ENCODE measurements at places on chromosomes 4 and X. TPM values are rescaled to one million over a fixed set of nuclear protein-coding genes. Genes with fewer than 3 reads are reported as not detected.

The CXorf38 gene
- 15.8 TPM for total RNA-seq

The GYG2 gene
- not detected for total RNA-seq

The LGI2 gene
- not detected for total RNA-seq

The NPY1R gene
- not detected for total RNA-seq
